ENCODE measurements at places on chromosomes 4 and X. TPM values are rescaled to one million over a fixed set of nuclear protein-coding genes. Genes with fewer than 3 reads are reported as not detected.
A peak's percentile ranks its signal among the peaks of the same experiment; 100 is the strongest.

DNA sequence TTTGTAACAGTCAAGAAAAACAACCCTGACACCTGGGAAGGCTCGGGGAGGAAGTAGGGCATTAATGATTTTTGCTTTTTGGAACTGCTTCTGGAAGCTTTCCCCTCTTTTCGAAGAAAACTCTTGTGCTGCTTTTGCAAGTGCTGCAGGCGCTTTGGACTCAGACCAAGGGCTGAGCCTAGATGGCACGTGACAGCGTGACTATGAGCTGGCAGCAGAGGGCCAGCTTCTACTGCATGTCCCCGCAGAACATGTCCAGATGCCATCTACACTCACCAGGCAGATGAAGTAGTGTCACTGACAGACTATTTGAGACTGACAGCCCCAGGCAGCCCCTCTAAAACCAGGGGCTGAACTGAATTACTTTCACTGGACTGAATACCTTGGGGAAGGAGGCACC, 6.2 kb downstream of the NR0B1 start:
- DNase-seq, result peak; percentile 85

- no peak for DNase-seq
Observed at GRCh38 chrX:153499876-153500275, 5.1 kb downstream of the BGN start.

- no peak for DNase-seq
Observed at GRCh38 chrX:47840111-47840510, 3.4 kb downstream of the ZNF81 start.

- DNase-seq, result no peak
Observed at GRCh38 chr4:112847781-112848180, 201.7 kb upstream of the ANK2 start.

GRCh38 chrX:106203315-106203714, 35.2 kb downstream of the PWWP3B start:
- no peak for DNase-seq

GRCh38 chrX:25527596-25527995, 511.8 kb upstream of the ARX start:
- DNase-seq, result no peak

DNA sequence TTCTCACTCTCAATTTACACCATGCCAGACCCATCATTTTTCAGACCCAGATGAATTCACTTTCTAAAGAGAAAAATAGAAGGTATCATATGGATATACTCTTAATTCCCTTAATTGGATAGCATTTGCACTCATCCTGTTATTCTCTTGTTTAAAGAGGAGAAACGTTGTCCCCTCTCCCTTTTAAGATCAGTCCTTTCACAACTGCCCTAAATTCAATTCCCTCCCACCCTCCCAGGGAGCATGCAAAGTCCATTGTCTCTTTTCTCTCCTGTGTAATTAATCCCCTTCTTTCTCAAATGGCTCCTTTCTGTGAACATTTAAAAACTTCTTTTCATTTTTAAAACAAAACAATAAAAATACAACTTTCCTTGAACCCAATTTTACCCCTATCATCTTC, 124.7 kb upstream of the TLL1 start:
- no peak for DNase-seq

DNA sequence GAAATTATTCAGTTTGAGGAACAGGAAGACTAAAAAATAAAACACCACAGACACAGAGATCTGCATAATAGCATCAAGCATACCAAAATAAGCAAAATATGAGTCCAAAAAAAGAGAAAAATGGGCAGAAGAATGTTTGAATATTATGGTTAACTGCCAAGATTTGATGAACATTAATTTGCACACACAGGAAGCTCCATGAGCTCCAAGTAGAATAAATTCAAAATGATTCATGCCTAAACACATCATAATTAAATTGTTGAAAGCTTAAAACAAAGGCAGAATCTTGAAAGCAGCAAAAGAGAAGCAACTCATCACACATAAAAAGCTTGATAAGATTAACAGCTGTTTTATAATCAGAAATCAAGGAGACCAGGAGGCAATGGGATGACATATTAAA, 156.6 kb upstream of the ARSJ start:
- DNase-seq, result no peak

DNA sequence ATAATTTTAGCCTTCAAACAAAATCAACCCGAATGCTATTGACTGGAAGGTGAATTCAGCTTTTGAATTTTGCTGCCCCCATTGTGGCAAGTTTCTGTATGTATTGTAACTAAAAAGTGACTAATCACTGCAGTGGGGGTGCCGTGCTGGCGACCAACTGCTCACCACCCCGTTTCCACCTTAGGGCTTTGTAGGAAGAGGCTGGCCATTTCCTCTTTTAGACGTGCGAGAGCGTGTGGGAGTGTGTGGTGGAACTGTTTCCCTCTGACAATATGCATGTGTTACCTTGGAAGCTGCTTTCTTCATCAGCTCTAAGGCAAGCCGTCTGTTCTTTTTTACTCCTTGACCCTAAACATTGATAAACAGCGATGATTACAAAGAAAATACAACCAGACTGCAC, 78.8 kb downstream of the SEL1L3 start:
- DNase-seq, result no peak

GRCh38 chr4:89539374-89539773, 231.8 kb upstream of the GPRIN3 start:
- peak; percentile 68 for DNase-seq

DNA sequence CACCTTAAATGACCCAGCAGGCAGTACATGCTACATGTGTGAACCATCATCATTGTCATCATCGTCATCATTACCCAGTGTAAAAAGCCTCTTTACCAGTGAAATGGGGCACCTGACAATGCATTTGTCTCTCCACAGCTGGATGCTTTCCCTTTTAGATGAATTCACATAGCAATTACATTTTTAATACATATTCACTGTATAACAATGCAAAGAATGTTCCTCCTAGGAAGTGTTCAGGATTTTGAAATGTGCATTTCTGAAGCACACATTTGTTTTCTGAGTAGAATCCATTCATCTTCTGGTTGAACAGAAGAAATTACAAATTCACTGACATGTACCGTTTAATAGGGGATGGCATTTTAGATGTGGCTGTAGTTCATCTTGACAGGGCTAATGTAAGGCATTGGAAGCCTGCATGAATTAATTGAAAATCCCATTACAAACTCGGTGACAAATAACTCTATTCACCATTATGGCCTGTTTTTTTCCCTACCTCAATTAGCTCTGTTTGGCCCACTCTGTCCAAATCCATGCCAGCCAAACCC, 111.1 kb downstream of the SH3RF1 start:
- DNase-seq, result peak; percentile 30

- DNase-seq, result peak; percentile 34
Observed at GRCh38 chrX:132489578-132490419, 961 bp upstream of the MBNL3 start.

DNA sequence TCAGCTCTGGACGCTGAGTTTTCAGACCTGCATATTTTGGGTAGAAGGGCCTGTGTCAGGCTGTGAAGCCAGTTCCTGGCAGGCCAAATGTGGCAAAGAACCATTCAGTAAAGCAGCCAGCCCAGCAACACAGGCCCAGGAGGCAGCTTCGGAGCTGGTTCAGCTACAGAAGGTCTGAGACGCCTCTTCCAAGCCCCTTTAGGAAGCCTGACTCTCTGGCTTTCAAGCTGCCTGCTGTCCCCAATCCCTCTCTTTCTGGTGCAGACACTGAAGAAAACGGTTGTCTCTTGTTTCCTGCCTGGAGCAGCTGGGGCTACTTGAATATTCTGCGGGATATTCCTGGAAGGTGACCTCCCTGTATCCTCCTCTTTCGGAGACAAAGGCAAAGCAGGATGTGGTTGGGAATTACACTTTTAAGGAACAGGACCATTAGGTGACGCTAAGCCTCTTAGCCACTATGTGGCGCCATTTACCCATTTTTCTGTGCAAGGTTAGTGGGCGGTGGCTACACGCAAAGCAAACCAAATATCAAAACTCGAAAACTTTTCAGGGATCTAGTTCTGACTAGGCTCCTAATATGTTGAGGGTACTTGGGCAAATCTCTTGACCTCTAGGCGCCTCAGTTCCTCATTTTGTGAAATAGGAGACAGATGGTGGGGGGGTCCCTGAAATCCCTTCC, 47.2 kb upstream of the LAS1L start:
- peak; percentile 72 for DNase-seq

The FATE1 gene
- not detected for total RNA-seq

The PRRG3 gene
- not detected for total RNA-seq

The SLC16A2 gene
- total RNA-seq, result 22.2 TPM

The ACE2 gene
- total RNA-seq, result not detected

The MAGED4B gene
- total RNA-seq, result 3.2 TPM

The TRIM75 gene
- total RNA-seq, result not detected

The CXCL11 gene
- 0.10 TPM for total RNA-seq
